Tibial nerve (tissue), 4 donors: ENCODE measurements at places on chromosomes 16 and 17. TPM values are rescaled to one million over a fixed set of nuclear protein-coding genes. Genes with fewer than 3 reads are reported as not detected.

Gene AATK
- total RNA-seq, result 247 TPM

DNA sequence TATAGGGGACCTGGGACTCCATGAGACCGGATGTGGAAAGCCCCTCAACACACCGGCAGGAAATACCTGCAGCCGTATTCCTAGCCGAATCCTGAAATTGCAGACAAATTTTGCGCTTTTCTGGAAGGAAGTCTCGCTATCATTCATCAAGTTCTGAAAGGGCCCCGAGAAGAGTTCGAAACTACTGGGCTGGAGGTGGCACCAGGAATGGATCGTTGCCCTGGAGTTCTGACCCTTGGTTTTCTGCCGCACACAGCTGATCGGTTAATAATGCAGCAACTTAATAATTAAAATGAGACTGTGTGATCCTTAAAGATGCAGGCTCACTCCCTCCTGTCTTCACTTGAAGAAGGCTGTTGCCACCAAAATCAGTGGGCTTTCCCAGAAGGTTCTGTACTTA, 55.7 kb upstream of the MRTFB start:
- DNase-seq, result no peak

- no peak for DNase-seq
Observed at GRCh38 chr17:13952009-13952750, 117.1 kb upstream of the COX10 start.

Gene CWC25
- total RNA-seq, result 22.3 TPM

DNA sequence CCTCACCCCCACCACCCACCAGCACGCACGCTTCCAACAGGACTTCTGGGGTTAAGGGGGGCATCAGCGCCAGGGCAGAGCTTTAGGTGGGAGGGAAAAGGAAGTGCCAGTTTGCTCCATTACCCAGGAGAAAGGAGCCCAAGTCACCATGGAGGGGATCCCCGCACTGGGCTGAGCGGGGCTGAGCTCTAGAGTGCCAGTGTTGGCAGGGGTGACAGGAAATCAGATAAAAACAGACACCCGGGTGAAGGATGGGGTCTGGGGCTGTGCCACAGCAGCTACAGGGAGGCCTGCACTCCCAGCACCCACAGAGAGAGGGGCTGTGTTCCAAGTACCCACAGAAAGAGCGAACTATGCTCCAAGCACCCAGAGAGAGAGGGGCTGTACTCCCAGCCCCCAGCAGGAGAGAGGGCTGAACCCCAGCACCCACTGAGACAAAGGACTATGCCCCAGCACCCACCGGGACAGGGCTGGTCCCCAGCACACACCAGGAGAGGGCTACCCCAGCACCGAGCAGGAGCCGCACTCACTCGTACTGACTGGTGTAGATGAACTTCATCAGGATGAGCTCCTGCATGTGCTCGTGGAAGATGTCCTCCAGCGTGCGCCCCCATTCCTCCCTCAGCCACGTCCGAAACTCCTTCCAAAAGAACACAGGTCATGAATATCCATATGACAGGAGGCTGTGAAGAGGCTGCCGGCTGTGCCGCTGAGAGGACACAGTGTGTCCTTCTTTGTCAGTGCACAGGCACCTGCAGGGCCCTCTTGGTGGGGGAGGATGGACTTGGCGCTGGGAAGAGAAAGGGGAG, 18.6 kb upstream of the C16orf95 start:
- no peak for DNase-seq

- no peak for DNase-seq
Observed at GRCh38 chr16:8070506-8070905, 519.8 kb downstream of the TMEM114 start.

- no peak for DNase-seq
Observed at GRCh38 chr17:79996291-79996690, 39.4 kb downstream of the TBC1D16 start.
